ENCODE measurements at places on chromosomes 2 and 18.

GRCh38 chr2:33312355-33312754, 164.1 kb upstream of the RASGRP3 start:
- no peak for DNase-seq

- DNase-seq: no peak
Observed at GRCh38 chr2:37894047-37894446, 31.0 kb upstream of the RMDN2 start.

DNA sequence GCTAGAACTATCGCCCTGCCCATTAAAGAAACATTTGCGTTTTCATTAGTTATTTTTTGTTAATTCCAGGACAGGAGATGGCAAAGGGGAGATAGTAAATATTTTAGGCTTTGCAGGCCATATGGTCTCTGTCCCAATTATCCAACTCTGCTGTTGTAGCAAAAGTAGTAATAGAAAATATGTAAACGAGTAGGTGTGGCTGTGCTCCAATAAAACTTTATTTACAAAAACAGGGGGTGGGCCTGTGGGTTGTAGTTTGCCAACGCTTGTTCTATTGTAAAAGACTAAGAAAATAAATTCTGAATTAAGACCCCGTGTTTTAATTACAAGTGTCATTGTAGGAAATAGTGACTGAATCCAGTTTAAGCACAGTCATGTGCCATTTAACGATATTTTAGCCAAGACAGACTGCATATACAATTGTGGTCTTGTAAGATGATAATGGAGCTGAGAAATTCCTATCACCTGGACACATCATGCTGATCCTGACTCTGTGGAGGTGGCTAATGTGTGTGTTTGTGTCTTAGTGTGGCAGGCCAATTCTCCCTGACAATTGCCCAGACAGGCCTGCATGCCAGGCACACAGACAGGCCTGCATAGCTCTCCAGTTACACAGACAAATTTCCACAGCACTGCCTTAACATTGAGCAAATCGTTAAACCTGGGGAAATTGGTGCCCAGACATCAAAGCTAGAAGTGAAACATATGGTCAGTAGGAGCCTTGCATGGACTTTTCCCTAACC, 76.4 kb downstream of the SKA1 start:
- no peak for DNase-seq

GRCh38 chr18:5150894-5151293, 46.2 kb downstream of the AKAIN1 start:
- DNase-seq: no peak

Data from LoVo (cell line).